NCI-H2081 treated with DMSO at 0.1 percent for 48 hours (cell line): ENCODE measurements at places on chromosomes 2 and 18.

DNA sequence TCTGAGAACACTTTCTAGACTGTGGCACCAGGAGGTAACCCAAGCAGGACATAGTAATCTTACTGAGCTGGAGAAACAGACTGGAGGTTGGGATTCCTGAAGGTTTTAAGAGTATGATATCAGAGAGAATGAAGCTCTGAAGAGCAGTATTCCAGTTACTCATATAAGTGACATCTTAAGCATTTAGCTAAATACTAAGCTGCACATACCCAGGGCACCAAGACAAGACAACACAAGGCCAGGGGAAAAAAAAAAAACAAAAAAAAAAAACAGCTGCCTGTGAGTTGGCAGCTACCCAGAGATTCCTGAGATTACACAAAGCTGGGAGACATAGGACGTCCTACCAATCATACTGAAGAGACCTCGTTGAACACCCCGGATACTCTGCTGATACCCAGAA is 175.8 kb downstream of the SRBD1 start:
- no peak for DNase-seq

DNA sequence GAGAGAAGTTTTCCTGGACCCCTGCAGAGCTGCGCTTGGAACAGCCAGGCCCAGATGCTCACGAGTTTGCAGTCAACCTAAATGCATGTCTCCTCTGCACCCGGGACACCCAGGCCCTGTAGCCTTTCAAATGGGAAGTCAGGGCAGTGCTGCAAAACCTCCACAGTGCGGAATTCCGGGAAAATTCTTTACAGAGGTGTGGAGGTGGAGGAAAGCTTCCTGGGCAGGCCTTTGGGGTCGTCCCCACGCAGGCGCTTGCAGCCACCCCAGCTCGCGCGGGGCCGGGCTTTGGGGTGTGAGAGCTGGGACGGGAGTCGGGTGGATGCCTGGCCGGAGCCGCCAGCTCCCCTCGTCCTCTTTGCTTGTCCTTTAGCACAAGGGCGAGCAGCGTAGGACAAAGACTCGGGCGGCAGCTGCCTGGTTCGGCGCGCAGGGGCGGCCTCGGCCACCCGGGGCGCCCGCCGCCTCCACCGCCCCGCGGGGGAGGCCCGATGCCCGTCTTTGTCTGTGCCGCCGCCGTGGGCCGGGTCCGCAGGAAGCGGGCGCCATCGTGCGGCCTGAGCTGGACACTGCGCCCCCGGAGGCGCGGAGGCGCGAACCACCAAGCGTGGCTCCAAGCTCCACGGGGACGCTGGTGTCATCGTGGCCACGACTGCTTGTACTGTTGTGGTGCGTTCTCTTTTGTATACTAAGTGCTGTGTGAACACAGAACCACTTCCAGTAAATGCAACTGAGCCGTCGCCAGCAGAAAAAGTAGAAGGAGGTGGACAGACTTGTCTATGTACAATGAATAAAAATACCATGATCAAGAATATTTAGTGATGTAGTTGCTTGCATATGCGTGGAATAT is 28.2 kb upstream of the BCL11A start:
- DNase-seq: peak; percentile 26

DNA sequence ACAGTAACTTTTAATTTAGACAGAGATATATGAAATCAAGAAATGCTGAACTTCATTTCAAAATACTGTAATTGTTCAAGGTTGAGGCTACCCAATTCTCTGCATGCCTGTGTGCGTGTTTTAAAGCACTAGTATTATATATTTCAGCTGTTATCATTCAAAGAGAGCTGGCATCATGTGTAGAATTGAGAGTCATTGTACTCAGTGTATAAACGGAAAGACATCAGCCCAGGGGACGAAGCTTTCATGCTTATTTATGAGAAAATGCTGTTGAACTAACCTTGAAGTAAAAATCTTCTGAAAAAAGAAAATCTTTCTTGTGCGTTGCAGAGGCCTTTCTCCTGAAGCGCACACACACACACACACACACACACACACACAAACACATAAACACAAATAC is 48.4 kb downstream of the MYCN start:
- no peak for DNase-seq

DNA sequence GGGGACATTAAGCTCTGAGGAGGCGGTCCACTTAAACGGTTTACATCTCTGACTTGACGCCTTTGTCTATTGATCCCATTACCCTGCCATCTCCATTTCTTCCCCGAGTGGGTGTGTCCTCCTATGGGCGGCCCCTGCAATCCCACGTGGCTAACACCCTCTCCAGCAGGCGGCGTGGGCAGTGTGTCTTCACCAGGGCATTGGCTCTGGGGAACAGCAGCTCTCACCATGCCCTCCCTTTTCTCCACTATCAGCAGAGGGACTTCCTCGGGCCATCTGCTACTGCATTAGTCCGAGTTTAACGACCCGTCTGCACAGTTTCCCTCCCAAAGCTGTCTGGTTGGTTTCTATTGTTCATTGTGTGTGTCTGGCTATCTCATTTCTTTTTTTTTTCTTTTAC is 511.9 kb upstream of the NRP2 start:
- DNase-seq: no peak

GRCh38 chr18:44539926-44540325 is 140.8 kb upstream of the SETBP1 start:
- no peak for DNase-seq

DNA sequence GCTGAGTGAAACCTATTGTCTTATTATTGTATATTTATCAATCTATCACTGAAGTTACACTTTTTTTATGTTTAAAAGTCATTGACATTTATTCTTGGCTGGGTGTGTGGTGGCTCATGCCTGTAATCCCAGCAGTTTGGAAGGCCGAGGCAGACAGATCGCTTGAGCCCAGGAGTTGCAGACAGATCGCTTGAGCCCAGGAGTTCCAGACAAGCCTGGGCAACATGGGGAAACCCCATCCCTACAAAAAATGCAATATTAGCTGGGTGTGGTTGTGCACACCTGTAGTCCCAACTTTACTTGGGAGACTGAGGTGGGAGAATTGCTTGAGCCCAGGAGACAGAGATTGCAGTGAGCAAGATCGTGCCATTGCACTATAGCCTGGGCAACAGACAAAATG is 97.8 kb downstream of the EPC2 start:
- DNase-seq: no peak

GRCh38 chr2:112187805-112188596 is 49.8 kb downstream of the FBLN7 start:
- no peak for DNase-seq

DNA sequence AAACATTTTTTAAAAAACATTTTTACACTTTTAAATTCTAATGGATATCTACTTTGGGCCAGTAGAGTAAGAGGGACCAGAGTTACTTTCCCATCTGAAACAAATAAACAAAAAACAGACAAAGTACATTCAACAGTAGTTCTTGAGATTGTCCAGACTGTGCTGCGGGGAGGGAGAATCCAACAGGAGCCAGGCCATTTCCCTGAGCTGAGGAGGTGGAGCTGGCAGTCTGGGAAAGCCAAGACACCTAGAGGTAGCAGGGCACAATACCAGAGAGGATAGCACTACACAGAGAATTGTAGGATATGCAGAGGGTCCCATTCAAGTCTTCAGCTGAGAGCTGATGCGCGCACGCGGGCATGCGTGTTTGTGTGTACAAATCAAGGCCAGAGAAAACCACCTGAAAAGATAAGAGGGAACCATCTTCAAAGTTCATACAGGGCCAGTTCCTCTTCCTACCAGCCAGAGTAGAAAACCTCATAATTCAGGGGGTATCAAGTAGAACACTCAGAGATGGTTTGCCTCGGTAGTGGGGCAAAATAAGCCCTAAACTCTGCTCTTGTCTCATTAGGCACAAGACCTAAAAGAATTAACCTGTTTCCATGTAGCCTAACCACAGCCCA is 44.0 kb downstream of the PTRHD1 start:
- no peak for DNase-seq

DNA sequence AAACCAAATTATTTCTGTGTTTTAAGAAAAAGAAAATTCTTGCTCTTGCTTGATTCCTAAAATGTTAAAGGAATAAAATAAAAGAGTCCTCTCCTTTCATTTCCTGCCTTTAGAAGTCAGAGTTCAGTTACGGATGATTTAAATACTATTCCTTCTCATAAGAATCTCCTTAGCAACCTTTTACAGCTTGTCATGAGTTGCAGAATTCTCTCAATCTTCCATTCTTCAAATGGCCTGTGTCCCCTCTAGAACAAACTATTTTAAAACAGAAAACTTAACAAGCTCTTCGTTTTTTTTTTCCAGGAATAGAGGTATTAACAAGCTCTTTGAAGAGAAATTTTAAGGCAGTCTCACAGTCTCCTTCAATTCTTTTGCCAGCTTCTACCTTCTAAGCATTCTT is 42.2 kb downstream of the SPIRE1 start:
- no peak for DNase-seq

DNA sequence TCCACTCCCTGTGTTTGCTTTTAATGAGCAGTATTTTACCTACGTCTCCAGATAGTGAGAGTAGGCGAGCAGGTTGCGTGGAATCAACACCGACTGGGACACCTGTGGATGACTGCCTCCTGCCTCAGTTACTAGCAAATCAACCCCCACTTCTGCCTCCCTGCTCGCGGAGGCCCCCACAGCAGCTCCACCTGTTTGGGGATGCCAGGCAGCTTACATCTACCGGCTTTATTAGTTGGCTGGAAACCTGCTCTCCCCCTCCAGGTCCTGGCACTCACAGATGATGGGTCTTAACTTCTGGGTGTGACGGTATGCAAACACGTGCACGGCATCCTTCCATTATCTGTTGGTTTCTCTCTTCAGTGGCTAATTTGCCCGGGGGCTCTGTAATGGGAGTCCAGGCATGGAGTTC is 164.4 kb upstream of the SESTD1 start:
- no peak for DNase-seq

DNA sequence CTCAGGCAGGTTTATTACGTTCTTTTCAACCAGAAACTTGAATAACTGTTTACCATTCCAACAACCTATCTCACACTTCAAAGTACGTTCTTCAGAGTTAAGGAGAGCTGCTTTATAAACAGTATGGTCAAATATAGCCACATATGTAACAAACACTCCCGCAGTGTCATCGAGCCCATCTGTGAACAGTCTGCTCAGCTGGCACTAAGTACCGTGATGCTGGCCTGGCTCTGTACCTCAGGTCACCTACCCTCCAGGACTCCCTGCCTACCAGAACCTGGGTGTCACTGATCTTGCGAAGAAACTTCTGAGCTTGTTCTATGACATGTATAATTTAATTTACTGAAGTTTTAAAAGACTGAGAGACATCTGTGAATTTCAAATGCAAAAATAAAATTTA is 71.4 kb downstream of the SEPTIN10 start:
- no peak for DNase-seq

DNA sequence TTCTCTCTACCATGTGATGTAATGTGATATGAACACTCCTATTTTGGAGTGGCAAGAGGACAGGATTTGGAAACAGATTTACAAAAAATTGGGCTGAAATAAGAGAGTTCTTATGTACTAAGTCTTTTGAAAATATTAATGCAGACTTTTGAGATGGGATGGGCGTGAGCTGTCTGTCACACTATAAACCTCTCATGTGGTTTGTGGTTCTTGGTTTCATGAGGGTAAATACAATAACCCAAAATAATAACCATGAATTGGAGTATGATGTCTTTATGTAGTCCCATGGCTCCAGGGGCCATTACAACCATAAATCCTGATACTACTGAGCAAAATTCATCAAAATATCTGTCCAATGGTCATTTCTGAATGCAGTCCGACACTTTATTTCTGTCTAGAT is 668.0 kb downstream of the MBD2 start:
- DNase-seq: no peak

GRCh38 chr2:74851191-74851566 is 17.3 kb downstream of the HK2 start:
- no peak for DNase-seq

GRCh38 chr18:13612196-13612997 is 114.0 kb downstream of the FAM210A start:
- DNase-seq: no peak

GRCh38 chr2:240347949-240348500 is 87.4 kb upstream of the GPC1 start:
- DNase-seq: no peak

- no peak for DNase-seq
Observed at GRCh38 chr2:225041851-225042799, at the start of gene DOCK10. Gene DOCK10 (minus strand): TSS chr2:225042468. CDS start chr2:225042374, 94 bp downstream.

DNA sequence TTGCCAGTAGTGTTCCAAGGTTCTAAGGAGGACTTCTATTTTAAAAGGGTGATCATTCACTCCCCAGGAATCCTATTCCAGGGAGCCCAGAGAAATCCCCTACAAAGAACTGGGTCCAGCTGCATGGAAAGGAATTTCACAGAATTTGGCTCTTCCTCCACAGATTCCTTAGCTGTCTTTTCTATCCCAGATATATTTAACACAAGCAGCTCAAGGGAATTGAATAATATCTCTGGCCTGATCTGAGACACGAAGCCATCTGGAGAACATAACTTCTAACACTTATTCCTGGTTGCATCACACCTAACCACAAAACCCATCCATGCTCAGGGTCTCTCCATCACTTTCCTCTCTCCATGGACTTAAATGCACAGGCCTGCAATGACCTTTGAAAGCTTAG is 306.7 kb upstream of the ACVR2A start:
- no peak for DNase-seq

- DNase-seq: no peak
Observed at GRCh38 chr2:11748861-11749645, 2.6 kb downstream of the LPIN1 start.

GRCh38 chr2:62201307-62201706 is 5.4 kb downstream of the B3GNT2 start:
- DNase-seq: no peak

DNA sequence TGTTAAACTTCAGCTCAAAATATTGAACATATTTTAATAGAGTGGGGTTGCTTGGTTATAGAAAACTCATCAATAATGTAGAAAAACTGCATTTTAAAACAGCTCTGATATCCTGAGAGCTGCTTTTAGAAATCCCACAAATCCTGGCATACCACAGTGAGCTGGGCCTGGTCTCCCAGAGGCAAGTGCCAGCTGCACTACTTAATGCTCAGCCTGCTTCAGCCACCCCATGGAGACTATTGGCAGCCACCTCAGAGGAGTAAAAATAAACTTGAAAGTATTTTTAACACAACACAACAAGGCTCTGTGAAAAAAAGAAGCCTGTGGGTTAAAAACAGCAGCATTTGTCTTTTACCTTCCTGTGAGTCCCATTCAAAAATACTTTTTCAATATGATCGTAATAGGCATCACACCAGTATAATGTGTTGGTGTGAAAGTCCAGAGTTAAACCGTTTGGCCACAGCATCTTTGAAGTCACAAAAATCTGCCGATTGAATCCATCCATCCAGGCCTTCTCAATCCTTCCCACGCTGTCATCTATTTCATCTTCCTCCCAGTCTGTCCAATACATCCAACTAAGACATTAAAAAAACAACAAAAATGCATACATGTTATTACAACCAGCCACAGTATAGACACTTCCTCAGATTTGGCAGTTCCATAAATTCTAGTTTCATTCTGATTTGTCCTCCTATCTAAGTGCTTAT is 1115.3 kb downstream of the LRP1B start:
- DNase-seq: no peak
